ENCODE measurements at places on chromosomes 5 and 9.
A peak's percentile ranks its signal among the peaks of the same experiment; 100 is the strongest.

DNA sequence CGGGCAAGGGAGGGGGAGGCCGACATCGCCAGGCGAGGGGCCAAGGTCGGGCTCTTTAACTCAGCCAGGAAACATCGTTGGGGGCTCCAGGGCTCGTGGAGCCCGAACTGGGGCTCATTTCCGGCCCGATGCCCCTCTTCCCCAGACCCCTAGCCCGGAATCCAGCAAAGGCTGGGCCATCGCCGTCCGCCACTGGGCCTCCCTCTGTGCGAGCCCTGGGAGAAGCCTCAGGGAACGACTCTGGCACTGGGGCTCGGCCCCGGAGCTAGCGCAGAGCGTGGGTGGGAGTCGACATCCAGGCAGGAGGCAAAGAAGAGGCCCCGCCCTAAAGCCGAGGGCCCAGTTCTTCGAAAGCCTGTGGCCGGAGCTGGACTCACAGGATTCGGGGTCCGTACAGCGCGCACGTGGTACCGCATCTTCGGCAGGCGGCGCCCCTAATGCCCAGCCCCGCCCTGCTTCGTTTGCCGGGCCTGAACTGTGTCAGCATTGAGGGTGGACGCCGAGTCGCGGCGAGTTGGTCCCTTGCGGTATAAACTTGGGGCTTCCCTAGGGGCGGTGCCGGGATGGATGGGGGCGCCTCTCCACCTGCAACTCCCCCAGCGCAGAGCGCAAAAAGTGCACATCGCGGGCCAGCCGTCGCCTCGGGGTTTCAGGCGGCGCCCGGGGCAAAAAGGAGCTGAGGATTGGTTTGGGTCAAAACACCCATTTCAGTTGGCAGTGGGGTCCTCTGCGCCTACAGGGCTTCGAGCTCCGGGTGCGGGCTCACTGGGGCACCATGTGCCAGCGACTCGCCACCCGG lies 3.6 kb upstream of the PAX5 start:
- no peak for DNase-seq

GRCh38 chr5:54848581-54848980 lies 136.8 kb downstream of the ESM1 start:
- no peak for DNase-seq

GRCh38 chr5:127400946-127401670 lies 110.5 kb downstream of the MEGF10 start:
- DNase-seq, result no peak

DNA sequence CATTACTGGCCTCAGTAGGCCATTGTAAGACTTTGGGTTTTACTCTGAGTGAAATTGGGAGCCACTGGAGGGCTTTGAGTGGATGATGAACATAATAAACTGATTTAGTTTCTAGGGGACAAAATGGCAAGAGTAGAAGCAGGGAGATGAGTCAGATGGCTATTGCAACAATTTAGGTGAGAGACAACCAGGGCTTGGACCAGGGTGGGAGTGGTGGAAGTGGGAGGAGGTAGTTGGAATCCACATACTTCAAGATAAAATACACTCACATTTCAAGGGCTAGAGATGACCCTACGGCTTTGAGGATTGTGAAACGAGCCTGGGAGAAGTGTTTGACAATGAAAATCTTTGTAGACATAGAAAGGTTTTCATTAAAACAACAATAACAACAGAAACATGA lies 136.3 kb downstream of the ACTBL2 start:
- no peak for DNase-seq

DNA sequence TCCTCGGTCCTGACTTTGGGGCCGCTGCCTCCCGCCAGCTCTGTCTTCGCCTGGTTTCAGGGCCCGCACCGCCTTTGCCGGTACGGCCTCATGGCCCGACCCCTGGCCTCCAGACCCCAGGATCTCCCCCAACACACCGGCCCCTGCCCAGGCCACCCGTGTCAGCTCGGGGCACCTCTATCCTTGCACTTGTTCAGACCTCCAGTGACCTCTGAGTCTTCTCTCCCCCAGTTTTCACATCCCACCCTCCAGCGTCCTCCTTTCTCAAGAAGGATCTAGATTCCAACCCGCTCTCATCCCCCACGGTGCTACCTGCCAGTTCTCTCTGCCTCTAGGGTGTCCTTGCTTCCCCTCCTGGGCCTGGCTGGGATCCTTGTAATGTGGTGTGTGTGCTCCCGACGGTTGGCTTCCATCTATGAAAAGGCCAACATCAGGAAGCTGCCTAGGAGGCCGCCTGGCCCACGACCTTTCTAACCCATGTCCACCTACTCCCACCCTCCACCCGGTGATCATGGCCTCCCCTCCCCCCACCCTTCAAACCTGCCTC lies 61.1 kb downstream of the SPATA31C2 start:
- DNase-seq, result no peak

DNA sequence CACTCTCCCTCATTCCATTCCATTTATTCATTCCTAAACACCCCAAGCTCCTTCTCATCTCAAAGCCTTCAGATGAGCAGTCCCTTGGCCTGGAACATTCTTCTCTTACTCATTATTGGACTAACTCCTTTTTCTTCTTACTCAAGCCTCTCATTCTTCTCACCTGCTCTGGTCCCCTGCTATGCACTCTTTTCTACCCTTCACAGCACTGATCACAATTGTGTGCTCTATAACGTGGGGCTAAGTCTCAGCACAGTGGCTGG lies 212.4 kb downstream of the MAPKAP1 start:
- no peak for DNase-seq

DNA sequence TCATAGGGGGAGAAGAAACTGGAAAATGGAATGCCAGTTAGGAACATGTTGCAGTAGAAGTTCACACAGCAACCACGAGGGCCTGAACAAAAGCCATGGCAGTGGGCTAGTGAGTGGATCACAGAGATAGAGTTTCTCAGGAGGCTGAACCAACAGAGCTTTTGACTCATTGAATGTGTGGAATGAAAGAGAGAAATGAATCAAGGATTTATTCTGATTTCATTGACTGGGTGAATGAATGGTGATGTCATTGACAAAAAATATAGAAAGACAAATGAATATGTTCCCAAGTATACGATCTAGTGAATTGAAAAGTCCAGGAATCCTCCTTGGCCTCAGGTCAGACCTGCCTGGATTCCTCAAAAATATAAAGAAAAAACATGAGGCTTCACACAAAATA lies 99.2 kb downstream of the ZNF462 start:
- DNase-seq, result no peak

- no peak for DNase-seq
Measured at GRCh38 chr5:84292788-84293653, 91.7 kb downstream of the EDIL3 start.

- peak; percentile 73 for DNase-seq
Measured at GRCh38 chr5:14208071-14209021, 65.2 kb downstream of the TRIO start.

DNA sequence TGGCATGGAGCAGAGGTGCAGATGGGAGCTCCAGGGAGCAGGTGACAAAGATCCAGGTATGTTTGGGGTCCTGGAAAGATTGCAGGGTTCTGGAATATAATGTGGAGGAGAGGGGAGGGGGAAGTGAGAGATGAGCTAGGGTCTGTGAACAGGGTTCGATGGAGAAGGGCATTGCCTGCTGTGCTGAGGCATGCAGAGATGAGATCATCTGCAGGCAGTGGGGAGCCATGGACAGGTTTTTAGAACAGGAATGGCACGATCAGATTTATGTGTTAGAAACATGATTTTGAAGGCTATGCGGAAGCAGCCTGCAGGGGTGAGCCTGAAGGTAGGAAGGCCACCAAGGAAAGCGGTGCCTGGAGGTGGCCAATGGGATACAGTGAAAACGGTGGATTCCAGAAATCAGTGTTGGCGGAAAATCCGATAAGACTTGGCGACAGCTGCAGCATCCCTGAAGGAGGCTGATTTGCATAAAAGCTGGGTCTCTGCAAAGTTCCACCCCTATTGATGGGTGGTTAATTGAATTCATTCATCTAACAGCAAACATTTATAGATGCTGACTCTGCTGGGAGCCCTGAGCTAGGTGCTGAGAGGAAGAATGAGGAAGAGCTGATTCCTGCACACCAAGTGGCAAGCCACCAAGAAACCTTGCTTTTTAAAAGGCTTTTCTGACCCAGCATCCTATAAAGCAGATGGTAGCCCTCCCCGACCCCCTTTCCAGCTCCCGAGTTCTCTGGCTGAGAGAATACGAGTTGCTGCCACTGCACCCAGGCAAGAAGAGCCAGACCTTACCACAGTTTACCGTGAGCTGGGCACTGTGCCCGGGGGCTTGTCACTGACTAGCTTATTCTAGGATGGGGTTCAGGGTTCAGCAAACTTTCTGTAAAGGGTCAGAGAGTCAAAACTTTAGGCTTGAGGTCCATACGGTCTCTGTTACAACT lies 139.2 kb upstream of the SMIM23 start:
- no peak for DNase-seq

DNA sequence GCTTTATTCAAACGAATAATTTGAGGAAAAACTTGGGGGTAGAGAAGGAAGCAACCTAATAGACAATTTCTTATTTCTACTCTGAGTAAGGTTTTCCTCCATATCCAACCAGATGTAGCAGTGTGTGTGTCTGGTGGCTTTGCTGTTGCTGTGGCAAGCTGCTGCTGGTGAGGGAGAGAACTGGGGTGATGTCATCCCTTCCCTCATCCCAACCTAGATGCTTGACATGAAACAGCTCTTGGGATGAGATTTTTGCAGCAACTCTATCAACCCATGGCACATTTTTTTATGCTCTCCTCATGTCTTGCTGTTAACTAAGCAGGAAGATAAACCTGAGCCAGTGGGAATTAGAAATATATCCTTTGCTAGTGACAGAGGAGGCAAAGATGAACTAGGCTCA lies 135.8 kb downstream of the PCSK1 start:
- peak; percentile 46 for DNase-seq

- DNase-seq, result no peak
Measured at GRCh38 chr9:114050226-114050568, 27.9 kb downstream of the AMBP start.

- no peak for DNase-seq
Measured at GRCh38 chr9:36166168-36166927, 2.8 kb upstream of the CCIN start.

DNA sequence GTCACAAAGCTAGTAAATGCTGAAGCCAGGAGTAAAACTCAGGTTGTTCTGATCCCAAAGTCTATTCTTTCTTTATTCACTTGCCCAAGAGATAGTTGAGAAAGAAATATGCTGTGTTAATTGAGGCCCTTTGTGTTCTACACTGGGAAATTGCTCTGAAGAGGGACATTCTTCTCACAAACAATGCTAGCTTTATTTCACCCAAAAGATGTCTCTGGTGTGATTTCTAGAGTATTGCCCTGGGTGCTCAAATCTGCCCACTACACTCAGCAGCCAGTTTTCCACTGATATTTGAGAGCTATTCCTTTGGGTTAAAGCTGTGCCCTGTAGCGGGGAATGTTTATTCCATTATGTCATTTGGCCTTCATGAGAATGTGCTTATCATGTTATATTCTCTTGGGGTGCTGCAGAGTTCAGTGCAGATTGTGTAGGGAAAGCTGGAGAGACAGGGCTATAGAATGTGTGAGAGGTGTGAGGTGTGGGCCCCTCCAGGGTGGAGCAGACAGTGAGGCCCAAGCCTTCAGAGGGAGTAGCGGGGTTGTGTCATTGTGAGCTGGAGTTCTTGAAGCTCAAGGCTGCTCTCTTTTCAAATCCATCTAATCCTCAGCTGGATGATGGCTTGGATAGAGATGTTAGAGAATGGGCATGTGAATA lies 21.0 kb upstream of the C5orf63 start:
- DNase-seq, result no peak

Data from fibroblast of the conjunctiva (primary cell).